Calu3 (cell line): ENCODE measurements at places on chromosomes 2 and 18. TPM values are rescaled to one million over a fixed set of nuclear protein-coding genes. Genes with fewer than 3 reads are reported as not detected.

The SERPINB8 gene
- 30.9 and 38.6 TPM in 2 replicates for total RNA-seq

The MAL gene
- not detected in 2 replicates for total RNA-seq

The MLPH gene
- total RNA-seq = 39.8 and 47.2 TPM in 2 replicates

The HOXD8 gene
- total RNA-seq = not detected in 2 replicates

The TANK gene
- 81.3 and 85.4 TPM in 2 replicates for total RNA-seq

- no peaks in the 10 kb centered on the region for H3K4me1 ChIP-seq
- no peak overlapping the region for H3K4me3 ChIP-seq
- DNase-seq = no peak
- H3K27ac ChIP-seq = no peak overlapping the region
- no peaks in the 10 kb centered on the region for H3K27me3 ChIP-seq
Measured at GRCh38 chr18:73638709-73639108, 508.9 kb downstream of the FBXO15 start.

DNA sequence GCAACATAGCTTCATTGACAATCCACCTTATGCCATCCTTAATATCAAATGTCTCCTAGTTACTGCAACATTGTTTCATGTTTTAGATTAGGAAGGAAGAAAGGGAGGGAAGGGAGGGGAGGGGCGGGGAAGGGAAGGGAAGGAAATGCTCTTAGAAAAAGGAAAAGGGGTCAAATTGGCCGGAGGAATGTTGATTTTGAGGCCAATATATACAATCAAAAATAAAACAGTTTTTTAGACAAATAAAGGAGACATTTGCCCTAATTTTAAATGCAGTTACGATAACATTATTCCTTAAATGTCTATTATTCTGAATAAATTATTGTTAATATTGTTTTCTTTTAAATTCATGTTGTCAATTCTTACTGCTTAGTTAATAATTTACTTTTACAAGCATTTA, 33.5 kb upstream of the CALCRL start:
- no peak for DNase-seq
- H3K4me1 ChIP-seq = no peaks in the 10 kb centered on the region
- H3K4me3 ChIP-seq = no peak overlapping the region
- no peak overlapping the region for H3K27ac ChIP-seq

DNA sequence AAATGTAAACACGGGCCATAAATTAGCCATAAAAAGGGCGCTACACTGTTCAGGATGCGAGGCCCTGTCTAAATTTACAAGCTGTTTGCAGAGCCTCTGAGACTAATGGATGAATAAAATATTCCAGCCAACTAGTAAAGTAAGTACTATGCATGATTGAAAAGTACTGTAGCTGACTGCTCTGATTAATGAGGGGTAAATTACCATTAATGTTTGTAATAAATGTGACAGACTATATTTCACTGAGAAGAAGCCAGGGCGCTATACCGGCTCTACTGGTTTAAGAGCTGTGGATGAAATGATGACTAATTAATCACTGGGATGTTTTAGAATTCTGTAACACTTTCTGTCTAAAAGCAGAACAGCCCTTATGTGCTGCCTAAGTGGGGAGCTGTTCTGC, 54.3 kb upstream of the RGPD4 start:
- no peak overlapping the region for H3K4me3 ChIP-seq
- no peaks in the 10 kb centered on the region for H3K4me1 ChIP-seq
- no peak for DNase-seq
- peaks cover 12% of the 10 kb centered on the region for H3K27me3 ChIP-seq

GRCh38 chr2:25119263-25119662, 49.1 kb downstream of the POMC start:
- no peak overlapping the region for H3K27ac ChIP-seq
- H3K36me3 ChIP-seq = no peaks in the 10 kb centered on the region
- H3K4me1 ChIP-seq = no peaks in the 10 kb centered on the region
- no peak for DNase-seq
- no peak overlapping the region for H3K4me3 ChIP-seq

GRCh38 chr18:35852786-35853185, 119.7 kb upstream of the RMP24 start:
- H3K27me3 ChIP-seq = peaks cover 48% of the 10 kb centered on the region
- no peaks in the 10 kb centered on the region for H3K4me1 ChIP-seq
- H3K4me3 ChIP-seq = no peak overlapping the region
- no peak for DNase-seq
- no peak overlapping the region for H3K27ac ChIP-seq

DNA sequence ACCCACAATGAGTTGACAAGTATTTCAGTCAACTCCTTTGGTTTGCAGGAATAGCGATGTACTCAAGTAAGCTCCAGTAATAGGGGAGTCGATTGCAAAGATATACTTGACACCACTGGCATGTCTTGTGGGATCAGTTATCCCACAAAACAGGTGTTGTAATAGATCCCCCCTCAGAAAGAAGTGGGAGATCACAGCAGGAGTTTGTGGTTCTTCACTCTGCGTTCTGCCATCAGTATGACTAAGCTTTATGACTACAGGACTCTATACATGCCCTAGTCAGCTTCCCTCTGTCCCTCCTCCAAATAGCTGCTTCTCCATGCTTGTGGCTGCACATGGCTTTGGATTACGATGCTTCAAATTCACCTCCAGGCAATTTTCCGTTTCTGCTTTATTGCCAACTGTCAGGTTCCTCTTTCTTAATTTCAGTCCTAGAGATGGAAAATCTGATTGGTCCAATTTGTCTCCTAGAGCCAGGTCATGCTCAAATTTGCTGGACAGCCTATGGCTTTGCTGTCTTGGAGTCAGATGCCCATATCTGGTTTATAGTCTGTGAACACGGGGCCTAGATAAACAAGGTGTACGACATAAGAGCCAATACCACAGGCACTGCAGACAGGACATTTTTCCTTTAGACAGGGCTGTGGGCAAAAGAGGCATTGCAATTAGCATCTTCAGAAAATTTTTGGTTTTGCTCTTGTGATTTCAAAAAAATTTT, 221.7 kb downstream of the PAX3 start:
- DNase-seq = no peak
- no peak overlapping the region for H3K27ac ChIP-seq
- H3K27me3 ChIP-seq = peaks cover 81% of the 10 kb centered on the region
- H3K36me3 ChIP-seq = no peaks in the 10 kb centered on the region

DNA sequence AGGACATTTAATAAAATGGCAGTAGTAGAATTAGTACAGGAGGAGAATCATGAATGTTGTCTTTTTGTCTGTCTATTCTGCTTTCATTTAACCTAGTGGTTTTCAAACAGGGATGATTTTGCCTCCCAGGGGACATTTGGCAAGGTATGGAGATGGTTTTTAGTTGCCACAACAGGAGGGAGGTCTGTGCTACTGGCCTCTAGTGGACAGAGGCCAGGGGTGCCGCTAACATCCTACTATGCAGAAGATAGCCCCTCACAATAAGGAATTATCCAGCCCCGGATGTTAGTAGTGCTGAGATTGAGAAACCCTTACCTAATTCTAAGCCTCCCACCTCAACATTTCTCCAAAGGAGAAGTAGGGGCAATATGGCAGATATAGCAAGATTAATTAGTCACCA, 18.3 kb downstream of the FASTKD2 start:
- no peak overlapping the region for H3K4me3 ChIP-seq
- H3K4me1 ChIP-seq = no peaks in the 10 kb centered on the region
- peaks cover 20% of the 10 kb centered on the region for H3K36me3 ChIP-seq
- no peaks in the 10 kb centered on the region for H3K27me3 ChIP-seq

GRCh38 chr2:38013158-38013752, 62.7 kb downstream of the CYP1B1 start:
- no peaks in the 10 kb centered on the region for H3K27me3 ChIP-seq
- no peak overlapping the region for H3K4me3 ChIP-seq
- no peak overlapping the region for H3K27ac ChIP-seq
- peaks cover 52% of the 10 kb centered on the region for H3K4me1 ChIP-seq
- no peaks in the 10 kb centered on the region for H3K36me3 ChIP-seq

DNA sequence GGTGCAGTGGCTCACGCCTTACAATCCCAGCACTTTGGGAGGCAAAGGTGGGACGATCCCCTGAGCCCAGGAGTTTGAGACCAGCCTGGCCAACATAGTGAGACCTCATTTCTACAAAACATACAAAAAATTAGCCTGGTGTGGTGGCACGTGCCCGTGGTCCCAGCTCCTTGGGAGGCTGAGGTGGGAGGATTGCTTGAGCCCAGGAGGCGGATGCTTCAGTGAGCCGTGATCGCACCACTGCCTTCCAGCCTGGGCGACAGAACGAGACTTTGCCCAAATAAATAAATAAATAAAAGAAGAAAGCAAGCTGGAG, 91.7 kb upstream of the SEC11C start:
- H3K27ac ChIP-seq = no peak overlapping the region
- no peak overlapping the region for H3K4me3 ChIP-seq
- H3K36me3 ChIP-seq = no peaks in the 10 kb centered on the region
- no peaks in the 10 kb centered on the region for H3K4me1 ChIP-seq
- no peaks in the 10 kb centered on the region for H3K27me3 ChIP-seq

DNA sequence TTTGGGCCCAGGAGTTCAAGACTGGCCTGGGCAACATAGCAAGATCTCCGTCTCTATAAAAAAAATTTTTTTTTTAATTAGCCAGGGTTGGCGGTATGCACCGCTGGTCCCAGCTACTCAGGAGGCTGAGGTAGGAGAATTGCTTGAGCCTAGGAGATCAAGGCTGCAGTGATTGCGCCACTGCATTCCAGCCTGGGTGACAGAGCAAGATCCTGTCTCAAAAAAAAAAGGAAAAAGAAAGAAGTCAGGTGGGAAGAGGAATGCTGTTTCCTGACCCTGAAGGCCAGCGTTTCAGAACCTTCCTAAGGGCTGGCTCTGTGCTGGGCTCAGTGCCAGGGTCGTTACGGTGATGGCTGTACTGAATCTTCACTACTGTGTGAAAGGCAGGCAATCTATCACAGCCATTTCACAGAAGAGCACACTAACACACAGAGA, 35.0 kb upstream of the AGAP1 start:
- peak; percentile 63 for DNase-seq
- peaks cover 20% of the 10 kb centered on the region for H3K27me3 ChIP-seq
- no peaks in the 10 kb centered on the region for H3K36me3 ChIP-seq

GRCh38 chr2:31889044-31889443, 121.8 kb downstream of the MEMO1 start:
- no peak overlapping the region for H3K27ac ChIP-seq
- no peak for DNase-seq
- H3K36me3 ChIP-seq = no peaks in the 10 kb centered on the region
- H3K4me3 ChIP-seq = no peak overlapping the region
- H3K4me1 ChIP-seq = no peaks in the 10 kb centered on the region
- no peaks in the 10 kb centered on the region for H3K27me3 ChIP-seq

- H3K27me3 ChIP-seq = no peaks in the 10 kb centered on the region
- DNase-seq = no peak
- no peak overlapping the region for H3K4me3 ChIP-seq
- H3K4me1 ChIP-seq = no peaks in the 10 kb centered on the region
- no peaks in the 10 kb centered on the region for H3K36me3 ChIP-seq
Measured at GRCh38 chr2:220915092-220915623, 656.9 kb downstream of the EPHA4 start.

DNA sequence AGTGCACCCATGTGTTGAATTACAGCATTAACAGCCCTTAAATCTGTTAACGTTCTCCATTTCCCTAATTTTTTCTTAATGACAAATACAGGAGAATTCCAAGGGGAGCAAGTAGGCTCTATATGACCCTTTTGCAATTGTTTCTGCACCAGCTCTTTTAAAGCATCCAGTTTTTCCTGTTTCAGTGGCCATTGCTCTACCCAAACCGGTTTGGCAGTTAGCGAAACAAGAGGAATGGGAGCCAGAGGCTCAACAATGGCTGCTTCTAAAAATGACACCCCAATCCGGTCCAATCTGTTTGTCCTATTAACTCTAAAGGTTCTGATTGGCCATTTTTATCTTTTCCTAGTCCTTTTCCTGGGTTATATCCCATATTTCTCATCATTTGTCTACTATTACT, 15.1 kb upstream of the SUCLG1 start:
- no peaks in the 10 kb centered on the region for H3K27me3 ChIP-seq
- H3K4me3 ChIP-seq = no peak overlapping the region
- H3K36me3 ChIP-seq = peaks cover 7% of the 10 kb centered on the region
- peaks cover 23% of the 10 kb centered on the region for H3K4me1 ChIP-seq

DNA sequence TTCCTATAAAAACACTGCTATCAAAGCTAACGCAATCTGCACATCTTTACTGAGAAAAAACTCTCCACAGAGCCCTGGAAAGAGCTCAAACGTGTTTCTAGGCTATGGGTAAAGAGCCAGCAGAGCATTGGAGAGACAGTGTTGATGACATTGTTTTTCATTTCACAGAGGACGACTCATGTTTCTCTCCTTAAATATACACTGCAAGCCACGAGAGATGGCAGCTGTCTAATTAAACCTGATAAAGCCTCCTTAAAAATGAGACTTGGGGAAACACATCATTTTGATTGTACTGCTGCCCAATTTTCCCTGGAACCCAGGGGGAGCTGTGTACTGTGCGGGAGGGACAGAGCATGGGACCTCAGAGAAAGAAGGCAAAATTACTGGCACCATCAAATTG, 294.3 kb upstream of the SETBP1 start:
- peaks cover 8% of the 10 kb centered on the region for H3K4me1 ChIP-seq
- no peak overlapping the region for H3K4me3 ChIP-seq
- no peaks in the 10 kb centered on the region for H3K27me3 ChIP-seq
- no peaks in the 10 kb centered on the region for H3K36me3 ChIP-seq
- H3K27ac ChIP-seq = no peak overlapping the region
- no peak for DNase-seq

GRCh38 chr2:173210270-173211196, 134.9 kb downstream of the MAP3K20 start:
- H3K27ac ChIP-seq = no peak overlapping the region
- DNase-seq = peak; percentile 65
- H3K27me3 ChIP-seq = no peaks in the 10 kb centered on the region
- no peak overlapping the region for H3K4me3 ChIP-seq
- peaks cover 9% of the 10 kb centered on the region for H3K4me1 ChIP-seq
- H3K36me3 ChIP-seq = peaks cover 9% of the 10 kb centered on the region

DNA sequence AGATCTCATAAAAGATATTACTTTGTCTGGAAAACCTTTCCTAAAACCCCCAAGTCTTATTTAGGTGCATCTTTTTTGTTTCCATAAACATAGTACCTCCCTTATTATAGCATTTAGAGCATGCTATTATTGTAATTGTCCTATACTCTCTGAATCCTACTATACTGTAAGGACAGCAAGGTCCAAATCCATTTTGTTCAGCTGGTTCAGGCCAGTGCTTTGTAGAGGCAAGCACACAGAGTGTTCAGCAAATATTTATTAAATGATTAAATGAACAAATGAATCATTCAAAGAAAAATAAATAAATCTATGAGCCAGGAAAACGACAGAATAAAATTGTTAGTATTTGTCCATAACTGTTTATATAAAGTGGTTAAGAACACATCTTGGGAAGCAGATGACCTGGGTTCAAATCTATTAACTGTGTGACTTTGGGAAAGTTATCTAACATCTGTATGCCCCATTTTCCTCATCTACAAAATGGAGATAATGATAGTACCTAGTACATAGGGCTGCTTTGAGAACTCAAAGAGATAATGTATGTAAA, 86.0 kb downstream of the COL3A1 start:
- H3K27ac ChIP-seq = no peak overlapping the region
- no peaks in the 10 kb centered on the region for H3K27me3 ChIP-seq
- H3K4me3 ChIP-seq = no peak overlapping the region
- no peaks in the 10 kb centered on the region for H3K36me3 ChIP-seq

- H3K36me3 ChIP-seq = peaks cover 33% of the 10 kb centered on the region
- H3K27ac ChIP-seq = no peak overlapping the region
- no peaks in the 10 kb centered on the region for H3K27me3 ChIP-seq
- no peak overlapping the region for H3K4me3 ChIP-seq
- no peak for DNase-seq
Measured at GRCh38 chr2:67400560-67401485, 3.7 kb downstream of the ETAA1 start.
